ENCODE measurements at places on chromosomes 11 and 22. TPM values are rescaled to one million over a fixed set of nuclear protein-coding genes. Genes with fewer than 3 reads are reported as not detected.

Gene NRIP3
- 1.1 TPM for total RNA-seq

Gene GALNT18
- 19.0 TPM for total RNA-seq

Gene RSF1
- 18.0 TPM for total RNA-seq

Gene ASCL3
- not detected for total RNA-seq

Gene PSMA1
- 194 TPM for total RNA-seq

Gene SCGB1D2
- not detected for total RNA-seq

Gene BIRC3
- 32.7 TPM for total RNA-seq

Gene P4HA3
- 42.6 TPM for total RNA-seq

Gene CALCA
- not detected for total RNA-seq

Gene SCYL1
- 47.1 TPM for total RNA-seq

Gene GAL
- 17.5 TPM for total RNA-seq

Gene GCAT
- 3.6 TPM for total RNA-seq

Gene HSPB2
- not detected for total RNA-seq

Gene LDLRAD3
- total RNA-seq: 23.6 TPM

Gene CASP5
- total RNA-seq: not detected

Gene RAB39A
- total RNA-seq: 0.83 TPM

Gene HEPN1
- not detected for total RNA-seq

Gene CDHR5
- 0.02 TPM for total RNA-seq

Measured in A549 treated with DMSO at 1 μM for 4 hours (cell line).